SJCRH30 (cell line): ENCODE measurements at places on chromosomes 7 and 10. TPM values are rescaled to one million over a fixed set of nuclear protein-coding genes. Genes with fewer than 3 reads are reported as not detected.

Gene NPFFR1
- total RNA-seq = not detected in 2 replicates

Gene LRMDA
- 0.24 TPM in 1 of 2 replicates, not detected in the other for total RNA-seq

Gene MRLN
- total RNA-seq = 10.5 and 16.0 TPM in 2 replicates

DNA sequence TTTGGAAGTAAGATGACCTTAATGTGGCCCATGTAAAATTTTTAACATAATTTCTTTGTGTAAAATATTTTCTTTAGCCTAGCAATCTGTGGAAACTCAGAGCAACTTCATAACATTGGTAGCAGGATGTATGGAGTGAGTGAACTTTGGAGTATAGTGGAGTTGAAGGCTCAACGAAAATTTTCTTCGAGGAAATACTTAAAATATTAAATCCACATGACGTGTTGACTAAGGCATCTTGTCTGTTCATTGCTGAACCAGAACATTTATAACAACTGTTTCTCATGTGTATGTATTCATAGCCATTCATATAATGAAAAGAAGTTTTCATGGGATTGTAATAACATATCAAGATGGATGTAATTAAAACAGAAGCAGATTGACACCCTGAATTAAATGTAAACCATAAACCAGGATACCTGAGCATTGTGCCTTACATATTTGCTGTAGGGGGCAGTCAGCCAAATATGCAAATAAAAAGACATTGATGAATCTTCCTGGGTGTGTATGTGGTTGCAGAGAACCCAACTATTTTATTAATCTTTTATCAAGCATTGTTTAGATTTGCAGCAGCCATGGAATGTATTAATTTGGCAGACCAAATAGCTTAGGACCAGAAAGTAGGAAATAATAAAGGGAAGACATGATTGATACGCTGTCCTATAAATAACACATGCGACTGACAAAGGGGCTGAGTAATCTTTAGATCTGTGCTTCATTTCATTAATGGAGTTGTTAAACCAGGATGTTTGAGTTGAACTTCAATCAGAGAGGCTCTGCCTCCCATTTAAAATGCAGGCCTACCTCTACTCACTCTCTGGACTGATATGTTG lies 11.5 kb downstream of the AUTS2 start:
- peaks cover 37% of the 10 kb centered on the region for H3K4me1 ChIP-seq
- H3K27me3 ChIP-seq = no peaks in the 10 kb centered on the region
- no peaks in the 10 kb centered on the region for H3K36me3 ChIP-seq
- H3K27ac ChIP-seq = no peak overlapping the region; the same call in 1 of the 2 replicates
- no peak overlapping the region for H3K4me3 ChIP-seq

- no peaks in the 10 kb centered on the region for H3K4me1 ChIP-seq
- H3K27me3 ChIP-seq = no peaks in the 10 kb centered on the region
- no peak overlapping the region for H3K27ac ChIP-seq
Measured at GRCh38 chr7:21898265-21898930, 47.3 kb downstream of the CDCA7L start.

DNA sequence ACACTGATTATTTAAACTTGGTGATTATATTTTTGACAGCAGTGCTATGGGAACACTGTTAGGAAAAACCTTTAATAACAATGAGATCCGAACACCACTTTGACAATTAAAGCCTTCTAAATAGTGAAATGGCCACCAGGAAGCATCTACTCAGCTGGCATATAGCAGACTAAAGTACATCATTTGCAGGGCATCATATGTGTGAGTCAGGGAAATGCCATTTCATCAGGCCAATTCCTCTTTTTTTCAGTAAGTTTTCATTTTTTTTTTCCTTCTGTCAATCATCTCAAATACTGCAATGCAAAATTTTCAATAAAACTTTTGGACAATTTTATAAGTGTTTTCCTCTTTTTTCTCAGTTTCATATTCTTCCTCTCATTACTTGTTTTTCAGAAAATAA lies 521.4 kb upstream of the SEMA3D start:
- H3K27me3 ChIP-seq = no peaks in the 10 kb centered on the region
- no peaks in the 10 kb centered on the region for H3K4me1 ChIP-seq
- no peak overlapping the region for H3K4me3 ChIP-seq
- H3K36me3 ChIP-seq = no peaks in the 10 kb centered on the region
- H3K27ac ChIP-seq = no peak overlapping the region

DNA sequence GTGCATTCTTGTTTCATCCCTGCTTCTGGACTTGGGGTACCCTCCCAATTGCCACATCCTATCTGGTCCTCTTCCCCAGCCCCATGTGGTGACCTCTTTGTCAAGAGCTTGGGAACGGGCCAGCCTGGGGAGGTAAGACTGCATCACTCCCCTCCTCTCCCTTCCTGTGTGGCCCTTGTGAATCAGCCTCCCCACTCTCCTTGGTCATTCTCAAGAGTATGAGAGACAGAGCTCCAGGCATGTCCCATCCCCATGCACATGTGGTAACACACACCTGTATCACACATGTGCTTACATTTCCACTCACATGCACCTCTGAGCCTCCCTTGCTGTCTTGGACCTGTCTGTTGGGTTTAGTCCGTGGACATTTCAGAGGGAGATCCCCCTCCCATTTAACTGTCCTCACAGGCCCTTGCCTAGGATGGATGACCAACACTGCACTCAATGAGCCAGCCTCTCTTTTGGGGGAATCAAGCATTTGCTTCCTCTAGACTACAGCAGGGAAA lies 2.6 kb downstream of the MRPL43 start:
- no peaks in the 10 kb centered on the region for H3K27me3 ChIP-seq
- H3K4me3 ChIP-seq = no peak overlapping the region
- peaks cover 18% of the 10 kb centered on the region for H3K36me3 ChIP-seq
- H3K27ac ChIP-seq = no peak overlapping the region

DNA sequence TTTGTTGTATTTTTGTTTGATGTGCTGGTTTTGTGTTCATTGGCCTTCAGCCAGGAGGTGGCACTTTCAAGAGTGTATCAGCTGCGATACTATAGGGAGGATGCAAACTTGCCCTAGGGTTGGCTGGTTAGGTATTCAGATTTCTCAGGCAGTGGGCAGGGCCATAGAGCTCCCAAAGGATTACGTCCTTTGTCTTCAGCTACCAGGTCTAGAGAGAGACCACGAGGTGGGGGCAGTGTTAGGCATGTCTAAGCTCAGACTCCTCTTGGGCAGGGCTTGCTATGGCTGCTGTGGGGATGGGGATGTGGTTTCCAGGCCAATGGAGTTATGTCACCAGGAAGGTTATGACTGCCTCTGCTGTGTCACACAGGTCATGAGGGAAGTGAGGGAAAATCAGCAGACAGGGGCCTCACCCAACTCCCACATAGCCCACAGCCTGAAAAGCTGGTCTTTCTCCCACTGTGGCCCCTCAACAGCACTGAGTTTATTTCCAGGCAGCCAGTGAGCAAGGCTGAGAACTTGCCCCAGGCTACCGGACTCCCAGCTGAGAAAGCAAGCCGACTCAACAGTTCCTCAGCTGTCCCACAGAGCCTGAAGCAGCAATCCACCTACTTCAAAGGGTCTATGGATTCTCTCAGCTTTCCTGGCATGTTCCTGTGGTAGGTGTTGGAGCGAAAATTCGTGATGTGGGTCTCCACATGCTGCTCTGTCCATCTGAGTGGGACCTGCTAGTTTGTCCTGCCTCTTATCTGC lies 227.4 kb upstream of the COBL start:
- no peaks in the 10 kb centered on the region; the same call in 1 of the 2 replicates for H3K27me3 ChIP-seq
- no peaks in the 10 kb centered on the region for H3K36me3 ChIP-seq
- H3K27ac ChIP-seq = no peak overlapping the region
